A549 treated with dexamethasone at 1 μM for 4 hours (cell line): ENCODE measurements at places on chromosomes 12 and 14. TPM values are rescaled to one million over a fixed set of nuclear protein-coding genes. Genes with fewer than 3 reads are reported as not detected.

Gene CLEC4D
- not detected in 5 replicates for total RNA-seq

Gene NKX2-1
- 0.05 to 0.11 TPM in 2 of 5 replicates, not detected in the others for total RNA-seq

Gene LRFN5
- not detected in 5 replicates for total RNA-seq

Gene ADAM21
- total RNA-seq: 0.08 TPM in 1 of 5 replicates, not detected in the others

Gene FOXG1
- 0.15 to 0.25 TPM (median 0.23 TPM) in 5 replicates for total RNA-seq

Gene BEGAIN
- 4.4 to 8.2 TPM (median 6.1 TPM) in 5 replicates for total RNA-seq

Gene KCNK10
- total RNA-seq: 0.01 to 0.02 TPM in 2 of 5 replicates, not detected in the others

Gene OR4Q3
- total RNA-seq: not detected in 5 replicates

Gene FBXO34
- 11.9 to 16.7 TPM (median 15.8 TPM) in 5 replicates for total RNA-seq

Gene CEBPE
- not detected in 5 replicates for total RNA-seq

Gene POTEM
- total RNA-seq: not detected in 5 replicates
